ENCODE measurements at places on chromosomes 5 and 9.

DNA sequence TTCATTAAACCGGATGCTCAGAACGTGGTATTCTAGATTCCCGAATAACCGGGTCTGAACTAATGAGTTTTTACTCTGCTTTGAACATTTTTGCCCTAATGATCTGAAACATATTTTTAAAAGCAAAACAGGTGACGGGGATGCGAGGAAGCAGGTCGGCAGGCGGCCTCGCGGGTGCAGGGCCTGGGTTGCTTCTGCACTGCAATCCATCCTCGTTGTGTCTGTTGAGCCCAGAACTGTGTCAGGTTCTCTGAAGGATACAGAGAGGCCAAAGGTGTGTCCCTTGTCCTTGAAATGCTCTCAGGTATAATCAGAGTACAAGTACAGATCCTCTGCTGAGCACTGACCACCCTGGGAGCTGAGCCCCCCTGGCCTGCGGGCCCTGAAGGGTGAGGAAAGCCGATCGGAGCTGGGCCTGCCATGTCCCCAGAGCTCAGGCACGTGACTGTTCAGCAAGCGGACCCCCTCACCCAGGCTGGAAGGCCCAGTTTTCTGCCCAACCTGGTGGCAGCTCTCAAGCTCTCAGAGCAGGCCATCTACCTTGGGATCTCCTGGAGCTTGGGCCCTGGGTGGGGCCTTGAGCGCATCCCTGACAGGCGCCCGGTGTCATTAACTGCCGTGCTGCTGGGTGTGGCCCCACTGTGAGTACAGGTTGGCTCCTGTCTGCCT, 151.8 kb downstream of the OLFM1 start:
- no peak for DNase-seq

GRCh38 chr9:22913026-22913425, 466.4 kb downstream of the DMRTA1 start:
- no peak for DNase-seq

DNA sequence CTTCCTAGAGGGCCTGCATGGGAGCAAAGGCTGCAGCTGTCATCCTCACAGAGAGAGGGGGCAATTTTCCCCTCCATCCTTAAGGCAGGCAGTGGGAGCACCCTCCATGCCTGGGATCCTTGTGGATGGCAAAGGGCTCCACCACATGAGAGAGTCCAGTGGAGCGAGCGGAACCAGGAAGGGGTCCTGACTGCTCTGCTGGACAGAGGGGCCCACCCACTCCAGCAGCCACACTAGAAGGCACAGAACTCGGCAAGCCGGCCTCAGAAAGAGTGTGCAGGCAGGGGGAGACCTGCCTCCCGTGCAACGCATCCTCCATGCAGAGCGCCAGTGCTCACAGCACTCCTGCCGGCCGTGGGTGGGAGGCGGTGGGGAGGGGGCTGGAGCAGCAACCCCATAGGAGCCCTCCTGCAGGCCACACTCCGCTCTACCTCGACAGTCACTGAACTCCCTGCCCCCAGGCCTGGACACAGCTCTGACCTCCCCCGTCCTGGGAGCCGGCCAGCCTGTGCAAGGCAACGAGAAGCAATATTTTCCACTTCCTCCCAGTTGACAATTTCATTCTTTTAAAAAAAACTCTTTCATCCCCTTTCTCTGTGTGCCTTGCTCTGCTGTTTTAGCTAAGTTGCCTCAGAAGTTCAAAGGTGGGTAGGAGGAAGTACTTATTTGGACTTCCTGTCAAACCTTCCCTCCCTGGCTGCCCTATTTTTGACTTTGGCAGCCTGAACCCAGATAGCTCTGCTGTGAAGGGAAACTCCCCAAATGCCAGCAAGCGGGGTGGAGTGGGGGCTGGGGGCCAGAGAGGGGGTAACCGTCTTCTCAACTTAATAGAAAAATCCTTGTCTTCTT, 5.3 kb upstream of the LCP2 start:
- no peak for DNase-seq

DNA sequence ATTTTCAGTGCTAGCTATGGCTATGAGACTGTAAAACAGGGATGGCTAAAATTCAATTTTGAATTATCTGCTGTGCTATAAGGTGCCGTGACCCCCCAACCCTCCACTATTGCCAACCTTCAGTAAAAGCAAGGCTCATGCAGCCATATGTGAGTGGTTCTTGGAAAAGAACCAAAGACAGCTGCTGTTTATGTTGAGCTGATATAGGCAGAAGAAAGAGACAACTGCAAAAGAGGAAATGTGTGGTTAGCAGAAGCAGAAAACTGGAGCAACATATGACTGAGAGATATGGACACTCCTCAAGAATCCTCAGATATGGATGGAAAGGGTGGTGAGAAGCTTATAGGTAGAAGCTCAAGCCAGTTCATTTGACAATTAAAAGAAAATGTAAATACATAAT, 200.3 kb downstream of the TLE1 start:
- no peak for DNase-seq

GRCh38 chr5:73796164-73797131, 170.5 kb downstream of the ARHGEF28 start:
- DNase-seq, result peak; percentile 29

DNA sequence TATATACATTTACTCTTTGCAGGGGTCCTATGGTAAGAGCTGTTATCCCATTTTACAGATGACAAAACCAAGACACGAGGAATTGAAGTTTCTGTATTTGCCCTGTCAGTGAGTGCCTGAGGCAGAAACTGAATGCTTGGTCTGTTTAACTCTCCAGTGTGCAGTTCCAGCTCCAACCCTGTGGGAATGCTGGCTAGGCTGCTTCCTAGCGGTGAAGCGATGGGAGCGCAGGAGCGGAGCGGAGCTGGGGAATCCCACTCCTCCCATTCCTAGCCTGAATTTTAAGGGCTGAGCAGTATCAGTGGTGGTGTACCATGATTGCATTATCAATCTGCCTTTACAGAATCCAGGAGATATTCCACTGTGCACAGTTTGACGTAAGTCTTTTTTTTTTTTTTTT, 202.3 kb downstream of the LRRC70 start:
- no peak for DNase-seq
